ENCODE measurements at places on chromosomes 3 and 15.

DNA sequence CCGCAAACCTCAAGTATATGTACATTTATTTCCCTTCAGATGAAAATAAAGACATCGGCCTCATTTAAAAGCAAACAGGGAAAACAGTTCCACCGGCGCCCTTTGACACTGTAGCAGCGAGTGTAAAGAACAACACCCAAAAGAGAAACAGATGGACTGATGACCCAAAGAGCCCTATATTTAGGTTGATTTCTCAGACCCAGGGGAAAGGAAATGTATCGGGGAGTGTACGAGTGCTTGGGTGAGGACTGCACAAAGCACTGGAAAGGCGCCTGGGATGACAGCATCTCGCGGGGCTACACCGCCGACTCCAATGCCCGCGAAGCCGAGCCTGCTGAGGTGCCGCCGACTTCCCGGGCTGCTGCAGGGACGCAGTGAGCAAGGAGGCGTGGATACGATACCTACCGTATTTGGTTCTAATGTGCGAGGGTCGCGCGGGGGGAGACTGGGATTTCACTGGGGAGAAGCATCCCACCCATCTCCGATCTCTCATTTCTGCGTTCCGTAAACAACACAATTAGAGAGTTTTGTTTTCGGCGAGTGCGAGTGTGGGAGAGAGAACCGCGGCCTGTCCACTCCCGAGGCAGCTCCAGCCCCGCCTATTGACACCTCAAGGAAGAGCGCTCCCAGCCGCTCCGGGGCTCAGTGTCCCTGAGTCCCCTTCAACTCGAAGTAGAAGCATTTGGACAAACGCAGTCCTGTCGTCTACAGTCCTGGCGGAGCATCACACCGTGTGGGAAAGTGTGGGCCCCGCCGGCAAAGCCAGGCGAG is 2.0 kb downstream of the MECOM start:
- no peak for DNase-seq

- DNase-seq = no peak
Measured at GRCh38 chr3:196235452-196236122, 19.3 kb downstream of the SLC51A start.

DNA sequence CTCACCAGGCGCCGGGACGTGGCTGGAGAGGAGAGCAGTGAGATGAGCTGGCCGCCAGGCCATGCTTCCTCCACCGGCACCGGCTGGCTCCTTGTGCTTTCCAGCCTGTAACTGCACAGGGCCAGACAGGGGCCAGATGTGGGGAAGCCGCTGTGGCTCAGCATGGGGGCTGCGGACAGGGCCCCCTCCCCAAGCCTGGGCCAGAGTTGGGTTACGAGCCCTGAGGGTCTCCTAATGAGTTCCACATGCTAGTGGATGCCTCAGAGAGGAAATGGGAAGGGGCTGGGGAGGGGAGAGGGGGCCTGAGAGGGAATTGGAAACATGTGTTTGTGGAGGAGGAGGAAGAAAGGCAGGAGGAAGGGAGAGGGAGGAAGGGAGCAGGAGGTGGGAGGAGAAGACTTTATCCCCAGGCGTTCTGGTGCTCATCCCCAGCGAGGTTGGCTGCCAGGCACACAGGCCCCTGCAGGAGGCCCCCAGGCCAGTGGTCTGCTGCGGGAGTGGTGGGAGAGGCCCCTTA is 11.7 kb upstream of the DUSP7 start:
- DNase-seq = no peak

- DNase-seq = no peak
Measured at GRCh38 chr15:60793656-60794055, 314.7 kb upstream of the ICE2 start.

DNA sequence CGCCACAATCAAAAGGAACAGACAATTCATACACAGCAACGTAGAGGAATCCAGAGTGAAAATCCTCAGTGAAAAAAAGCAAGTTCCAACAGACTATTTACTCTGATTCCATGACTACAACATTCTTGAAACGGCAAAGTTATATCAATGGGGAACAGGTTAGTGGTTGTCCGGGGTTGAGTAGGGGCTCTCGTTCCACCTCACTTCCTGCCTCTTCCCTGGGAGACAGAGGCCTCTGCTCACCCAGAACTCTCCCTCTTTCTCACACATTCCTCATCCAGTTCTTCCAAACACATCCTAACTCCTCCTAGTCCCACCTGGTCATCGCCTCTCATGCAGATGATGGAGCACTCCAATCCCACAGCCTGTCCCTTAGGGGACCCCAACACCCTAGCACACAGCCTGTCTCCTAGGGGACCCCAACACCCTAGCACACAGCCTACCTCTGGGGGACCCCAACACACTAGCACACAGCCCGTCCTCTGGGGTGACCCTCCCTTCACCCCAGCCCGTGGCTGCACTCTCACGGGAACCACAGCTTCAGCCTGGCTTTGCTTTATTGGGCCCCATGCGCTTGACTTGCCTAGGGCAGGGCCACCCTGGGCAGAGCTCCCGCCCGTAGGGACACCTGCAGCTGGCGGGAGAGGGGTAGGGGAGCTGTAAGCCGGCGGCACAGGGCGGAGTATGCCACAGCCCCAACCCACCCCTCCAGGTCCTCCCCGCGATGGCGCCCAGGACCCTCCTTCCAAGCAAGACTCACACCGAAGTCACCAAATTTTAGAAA is 5.2 kb downstream of the OCA2 start:
- DNase-seq = no peak

DNA sequence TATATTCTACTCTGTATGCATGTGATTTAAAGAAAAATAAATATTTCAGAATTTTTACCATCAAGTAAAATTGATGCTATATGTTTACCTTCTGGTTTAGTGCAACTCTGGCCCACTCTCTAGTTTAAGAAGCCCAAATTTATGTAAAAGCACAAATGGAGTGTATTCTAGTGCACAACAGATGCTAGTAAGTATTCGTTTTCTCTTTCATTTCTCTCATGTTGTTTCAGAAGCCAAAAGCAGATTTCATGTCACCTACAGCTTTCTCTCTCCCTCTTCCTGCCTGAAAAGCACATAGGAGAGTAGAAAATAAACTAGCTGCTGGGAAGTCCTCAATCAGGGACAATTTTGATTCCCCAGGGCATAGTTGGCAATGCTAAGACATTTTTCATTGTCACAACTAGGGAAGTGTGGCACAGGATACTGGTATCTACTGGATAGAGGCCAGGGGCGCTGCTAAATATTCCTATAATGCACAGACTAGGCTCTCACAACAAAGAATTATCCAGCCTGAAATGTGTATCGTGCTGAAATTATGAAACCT is 147.4 kb upstream of the ARHGEF26 start:
- DNase-seq = no peak

DNA sequence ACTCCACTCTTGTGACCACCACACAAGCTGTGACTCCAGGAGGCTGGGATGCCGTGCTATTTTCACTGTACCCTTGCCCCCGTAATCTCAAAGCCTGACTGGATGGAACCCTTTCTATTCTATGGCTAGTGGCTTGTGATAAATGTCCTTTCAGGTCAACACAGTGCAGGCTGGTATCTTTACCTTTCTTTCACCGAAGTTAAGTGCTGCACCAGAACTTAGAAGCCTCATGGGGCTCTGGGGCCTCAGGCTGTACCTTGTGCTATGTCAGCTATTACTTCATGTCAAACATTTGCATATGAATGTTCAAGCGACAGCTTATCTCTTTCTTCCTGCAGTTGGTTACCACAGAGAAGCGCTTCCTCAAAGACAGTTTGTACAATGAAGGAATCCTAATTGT is 66.8 kb downstream of the RPL39L start:
- no peak for DNase-seq

DNA sequence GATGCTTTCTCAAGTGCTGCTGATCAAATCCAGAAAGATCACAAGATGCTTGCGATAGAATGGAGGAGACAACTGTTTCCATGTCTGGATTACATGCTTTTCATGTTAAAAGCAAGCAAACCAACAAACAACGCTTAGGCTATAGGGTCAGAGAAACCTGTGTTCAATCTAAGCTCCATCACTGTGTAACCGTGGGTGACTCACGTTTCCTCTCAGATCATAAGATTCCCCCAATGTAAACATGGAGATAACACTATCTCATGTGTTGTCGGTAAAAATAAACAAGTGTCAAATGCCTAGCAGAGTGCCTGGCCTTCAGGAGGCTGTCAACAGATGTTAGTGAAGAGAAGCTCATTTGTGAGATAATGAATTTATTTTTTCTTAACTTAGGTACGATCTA is 907.8 kb downstream of the NTRK3 start:
- DNase-seq = no peak

DNA sequence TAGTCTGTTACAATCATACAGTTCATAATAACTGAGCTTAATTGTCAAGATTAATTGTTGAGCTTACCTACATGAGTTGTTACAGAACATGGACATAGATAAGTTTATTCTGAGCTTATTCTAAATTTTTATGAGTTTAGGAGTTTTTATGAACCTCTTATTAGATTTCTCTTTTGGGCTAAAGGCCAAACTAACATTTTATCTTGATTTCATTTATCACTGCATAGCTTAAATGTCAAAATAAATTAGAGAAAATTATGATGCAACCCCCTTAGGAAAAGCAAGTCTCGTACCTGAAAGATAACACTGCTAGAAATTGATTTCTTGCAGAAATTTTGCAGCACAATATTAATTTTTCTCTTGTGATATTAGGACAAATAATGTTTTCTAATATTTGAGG is 54.5 kb downstream of the CNTN6 start:
- DNase-seq = no peak

GRCh38 chr3:32782407-32782806 is 35.4 kb upstream of the TRIM71 start:
- no peak for DNase-seq

DNA sequence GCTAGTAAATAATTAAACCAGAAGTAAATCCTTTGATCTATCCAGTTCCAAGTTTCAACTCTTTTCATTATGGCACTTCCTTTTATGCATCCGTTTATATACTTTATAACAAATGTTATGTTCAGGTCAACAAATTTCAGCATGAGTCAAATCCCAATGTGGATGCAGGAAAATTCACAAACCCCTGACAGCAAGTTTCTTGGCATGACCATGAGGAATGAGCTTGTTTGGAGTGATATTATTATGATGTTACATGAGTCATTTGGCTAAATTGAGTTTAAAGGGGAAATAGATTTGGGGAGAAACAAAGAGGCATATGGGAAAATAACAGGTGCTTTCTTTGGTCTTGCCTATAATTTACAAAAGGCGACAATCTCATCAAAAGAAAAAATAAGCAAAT is 32.1 kb upstream of the KCNMB2 start:
- DNase-seq = no peak

DNA sequence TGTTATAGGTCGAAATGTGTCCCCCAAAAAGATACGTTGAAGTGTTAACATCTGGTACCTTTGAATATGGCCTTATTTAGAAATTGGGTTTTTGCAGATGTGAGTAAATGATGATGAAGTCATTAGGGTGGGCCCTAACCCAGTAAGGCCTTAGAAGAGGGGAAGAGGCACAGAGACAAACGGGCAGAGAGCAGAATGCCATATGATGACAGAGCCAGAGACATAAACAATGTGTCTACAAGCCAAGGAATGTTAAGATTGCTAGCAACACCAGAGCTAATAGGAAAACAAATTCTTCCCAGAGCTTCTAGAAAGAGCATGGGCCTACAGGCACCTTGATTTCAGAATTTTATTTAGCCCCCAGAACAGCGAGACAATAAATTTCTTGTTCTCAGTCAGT is 693.1 kb upstream of the NECTIN3 start:
- DNase-seq = no peak

DNA sequence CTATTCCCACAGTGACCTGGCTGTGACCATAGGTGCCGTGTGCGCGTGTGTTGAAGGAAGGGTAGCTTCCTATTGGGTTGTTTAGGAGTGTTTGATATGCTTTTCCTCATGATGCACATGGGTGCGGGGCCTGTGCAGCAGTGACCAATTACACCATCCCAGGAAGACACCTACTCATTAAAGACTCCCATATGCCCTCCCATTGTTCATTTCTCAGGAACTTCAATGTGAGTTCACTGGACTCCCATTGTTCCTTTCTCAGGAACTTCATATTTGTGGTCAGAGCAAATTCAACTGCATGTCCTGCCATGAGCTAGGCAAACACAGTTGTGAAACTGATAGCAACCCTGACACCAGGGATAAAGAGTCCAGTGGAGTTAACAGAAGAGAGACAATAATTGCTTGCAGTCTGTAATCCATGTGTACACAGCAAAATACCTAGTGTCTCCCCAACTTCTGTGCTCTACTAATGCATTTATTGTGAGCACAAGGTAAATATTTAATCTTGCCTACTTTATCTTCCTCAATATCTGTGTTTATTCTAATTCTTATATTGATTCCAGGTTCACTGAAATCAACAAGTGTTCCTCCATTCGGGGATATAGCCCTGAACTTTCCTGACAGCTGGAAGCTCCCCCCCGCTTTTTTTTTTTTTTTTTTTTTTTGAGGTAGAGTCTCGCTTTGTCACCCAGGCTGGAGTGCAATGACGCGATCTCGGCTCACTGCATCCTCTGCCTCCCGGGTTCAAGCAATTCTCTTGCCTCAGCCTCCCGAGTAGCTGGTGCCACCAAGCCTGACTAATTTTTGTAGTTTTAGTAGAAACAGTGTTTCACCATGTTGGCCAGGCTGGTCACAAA is 57.5 kb upstream of the GCNT3 start:
- no peak for DNase-seq

GRCh38 chr3:195185583-195185982 is 85.4 kb downstream of the XXYLT1 start:
- no peak for DNase-seq

DNA sequence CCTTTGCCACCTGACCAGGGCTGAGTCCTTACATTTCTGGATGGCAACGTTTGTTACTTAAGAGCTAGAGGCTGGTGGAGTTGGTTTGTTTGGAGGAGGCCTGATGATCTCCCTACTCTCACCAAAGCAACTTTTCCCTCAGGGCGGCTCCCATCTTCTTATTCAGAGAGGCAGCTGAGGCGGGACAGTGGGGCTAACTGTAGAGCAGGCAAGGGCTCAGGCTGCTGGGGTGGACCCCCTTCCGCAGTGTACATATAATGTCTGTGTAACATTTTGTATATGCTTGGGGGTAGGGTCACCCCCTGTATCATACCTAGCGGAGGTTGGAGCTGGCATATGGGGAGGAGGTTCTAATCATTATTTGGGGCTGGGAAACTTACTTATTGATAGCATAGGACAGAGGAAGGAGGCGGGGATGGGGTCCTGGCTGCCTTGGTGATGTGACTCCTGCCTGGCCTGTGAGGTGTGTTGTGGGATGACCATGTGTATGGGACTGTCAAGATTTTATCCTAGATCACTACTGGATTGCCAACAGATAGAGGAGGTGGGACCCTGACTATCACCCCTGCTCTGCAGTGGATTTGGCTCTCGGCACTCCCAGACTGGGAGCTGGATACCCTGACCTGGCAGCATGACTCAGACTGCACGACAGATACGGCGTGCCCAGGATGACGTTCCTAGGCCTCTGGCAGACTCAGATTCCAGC is 52.5 kb upstream of the UBE2Q2 start:
- no peak for DNase-seq

All from NCI-H1694 (cell line).